Endothelial cell (in vitro differentiated cells): ENCODE measurements at places on chromosomes 5 and 9.

DNA sequence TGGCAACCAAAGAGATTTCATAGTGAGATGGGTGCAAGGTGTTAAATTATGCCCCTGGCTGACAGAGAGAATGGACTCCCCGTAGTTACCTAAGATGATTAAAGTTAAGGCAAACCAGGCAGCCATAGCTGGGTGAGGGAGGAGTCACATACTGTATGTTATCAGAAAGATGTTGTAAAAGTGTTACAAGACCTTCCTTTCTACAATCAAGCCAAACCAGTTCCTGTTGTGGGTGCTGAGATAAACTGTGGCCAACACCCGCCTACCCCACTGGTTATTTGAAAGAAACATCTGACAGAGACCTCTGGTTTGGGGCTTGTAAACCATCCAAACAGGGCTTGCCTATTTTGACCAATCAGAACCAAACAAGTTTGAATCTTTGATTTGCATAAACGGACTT is 684.7 kb upstream of the NUDT12 start:
- DNase-seq: no peak

DNA sequence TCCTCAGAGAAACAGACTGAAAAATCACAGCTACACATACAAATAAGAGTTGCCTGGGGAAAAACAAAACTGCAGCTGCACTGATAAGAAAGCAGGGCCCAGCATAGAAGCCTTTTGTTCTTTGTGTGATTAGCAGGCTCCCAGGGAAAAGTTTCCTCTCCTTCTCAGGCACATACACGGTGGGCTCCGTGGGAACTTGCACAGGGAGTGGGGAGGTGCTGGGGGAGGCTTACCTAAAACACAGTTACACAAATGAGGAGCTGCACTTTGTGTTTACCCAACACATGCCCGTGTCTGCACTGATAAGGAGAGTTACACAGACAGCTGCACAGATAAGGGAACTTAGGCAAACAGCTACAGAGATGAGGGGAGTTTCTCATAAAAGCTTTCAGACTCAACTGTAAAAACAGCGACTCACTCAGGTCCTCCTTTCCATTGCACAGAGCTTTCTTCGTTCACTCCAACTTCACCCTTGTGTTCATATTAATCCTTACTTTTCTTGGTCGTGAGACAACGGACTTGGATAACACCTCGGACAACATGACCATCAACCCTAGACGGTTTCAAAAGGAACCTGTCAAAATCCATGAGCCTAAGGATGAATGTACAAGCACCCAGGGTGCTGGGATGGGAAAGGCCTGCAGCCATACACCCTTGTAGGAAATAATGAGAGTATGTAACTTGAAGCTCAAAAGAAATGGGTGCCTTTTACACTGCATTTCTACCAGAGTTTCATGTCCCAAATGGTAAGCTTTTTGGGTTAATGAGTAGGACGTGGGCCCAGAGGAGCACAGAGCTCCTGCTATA is 50.8 kb downstream of the SERINC5 start:
- peak; percentile 56 for DNase-seq

- DNase-seq: no peak
These were observed 938 bp downstream of the LPAR1 start for GRCh38 chr9:111037356-111037707.

- DNase-seq: no peak
These were observed 141.9 kb downstream of the PSAT1 start for GRCh38 chr9:78438780-78439179.

GRCh38 chr9:87336407-87336806 is 161.3 kb upstream of the DAPK1 start:
- no peak for DNase-seq

GRCh38 chr9:94867842-94868312 is 141.4 kb downstream of the AOPEP start:
- no peak for DNase-seq

DNA sequence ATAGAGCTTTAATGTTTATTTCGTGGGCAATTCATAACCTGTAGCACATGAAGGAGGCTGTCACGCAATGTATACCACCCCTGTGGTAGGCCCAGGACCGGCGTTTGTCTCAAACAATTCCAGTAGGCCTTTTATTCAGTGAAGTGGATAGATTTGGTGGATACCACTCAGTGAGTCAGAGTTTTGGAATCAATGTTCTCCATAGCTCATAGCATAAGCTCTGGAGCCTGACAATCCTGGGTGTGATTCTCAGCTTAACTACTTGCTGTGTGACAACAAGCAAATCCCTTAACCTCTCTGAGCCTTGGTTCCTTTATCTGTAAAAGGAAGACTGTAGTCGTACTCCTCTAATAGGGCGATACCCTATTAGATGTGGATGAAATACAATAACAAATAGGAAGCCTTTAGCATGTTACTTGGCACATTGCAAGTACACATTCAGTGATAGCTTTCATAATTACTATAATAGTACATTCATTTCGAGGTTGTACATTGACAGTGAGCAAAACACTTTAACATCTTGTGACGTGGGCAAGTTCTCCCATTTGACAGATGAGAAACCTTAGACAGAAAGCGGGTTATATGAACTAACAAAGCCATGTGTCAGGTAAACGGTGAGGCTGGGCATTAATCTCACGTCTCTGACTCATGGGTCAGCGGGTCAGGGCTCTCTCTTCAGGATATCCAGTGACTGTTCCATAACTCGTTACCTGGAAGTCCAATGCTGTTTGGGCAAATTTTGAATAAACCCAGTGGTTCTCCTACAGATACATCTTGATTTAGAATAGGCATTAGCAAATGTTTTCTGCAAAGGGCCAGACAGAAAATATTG is 130.8 kb downstream of the C9orf152 start:
- no peak for DNase-seq

DNA sequence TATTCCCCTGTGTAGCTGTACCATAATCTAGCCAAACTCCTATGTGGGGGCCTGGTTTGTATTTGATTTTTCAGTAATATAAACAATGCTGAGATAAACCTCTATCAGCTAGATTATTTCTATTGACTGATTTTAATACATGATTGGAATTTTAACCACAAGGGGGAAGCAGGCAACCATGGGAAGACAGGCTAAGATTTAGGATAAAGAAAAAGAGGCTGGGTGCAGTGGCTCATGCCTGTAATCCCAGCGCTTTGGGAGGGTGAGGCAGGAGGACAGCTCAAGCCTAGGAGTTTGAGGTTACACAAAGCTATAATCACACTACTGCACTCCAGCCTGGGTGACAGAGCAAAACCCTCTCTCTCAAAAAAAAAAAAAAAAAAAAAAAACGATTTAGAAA is 18.1 kb upstream of the GPX3 start:
- DNase-seq: no peak

DNA sequence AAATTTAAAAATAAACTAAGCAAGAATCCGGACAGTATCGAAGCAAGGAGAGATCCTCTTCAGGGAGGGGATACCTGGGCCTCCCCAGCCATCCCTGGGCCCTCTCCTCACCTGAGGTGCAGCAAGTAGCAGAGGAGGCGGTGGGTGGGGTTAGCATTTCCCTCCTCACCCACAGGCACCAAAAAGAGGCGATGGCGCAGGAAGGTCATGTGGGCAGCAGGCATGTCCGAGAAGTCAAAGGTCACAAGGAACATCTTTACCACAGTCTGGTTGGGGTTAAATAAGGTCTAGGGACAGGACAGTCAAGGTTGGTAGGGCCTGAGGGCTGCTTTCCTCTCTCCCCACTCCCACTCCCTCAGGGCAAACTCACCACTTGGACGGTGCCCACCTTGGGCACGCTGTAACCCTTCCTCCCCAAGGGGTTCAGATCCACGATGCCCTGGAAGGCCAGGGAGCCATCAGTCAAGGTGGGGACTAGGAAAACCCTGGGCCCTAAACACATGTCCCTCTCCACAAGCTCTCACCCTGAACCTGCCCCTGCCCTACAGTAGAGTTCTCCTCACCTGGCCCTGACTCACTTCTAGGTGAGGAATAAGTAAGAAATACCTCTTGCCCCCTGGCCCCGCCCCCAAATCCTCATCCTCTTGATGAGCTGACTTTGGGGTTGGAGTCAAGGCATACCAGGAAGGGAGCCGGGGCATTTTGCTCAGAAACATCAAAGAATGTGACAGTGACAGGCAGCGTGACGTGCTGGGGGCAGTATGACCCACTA is 2.8 kb upstream of the STOML2 start:
- DNase-seq: no peak

DNA sequence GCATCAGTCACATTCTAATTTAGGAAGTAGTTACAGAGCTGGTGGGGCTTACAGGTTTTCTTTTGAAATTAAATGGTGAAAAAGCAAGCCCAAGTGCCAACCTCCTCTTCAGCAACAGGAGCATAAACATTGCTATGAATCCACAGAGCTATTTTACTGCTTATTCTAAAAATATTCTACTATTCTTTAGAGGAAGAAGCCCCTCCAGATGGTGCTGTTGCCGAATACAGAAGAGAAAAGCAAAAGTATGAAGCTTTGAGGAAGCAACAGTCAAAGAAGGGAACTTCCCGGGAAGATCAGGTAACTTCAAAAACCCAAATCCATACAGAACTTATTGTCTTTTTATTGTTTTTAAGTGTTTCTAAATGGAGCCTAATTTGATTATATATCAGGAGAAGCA is 202.8 kb downstream of the CWC27 start:
- no peak for DNase-seq

DNA sequence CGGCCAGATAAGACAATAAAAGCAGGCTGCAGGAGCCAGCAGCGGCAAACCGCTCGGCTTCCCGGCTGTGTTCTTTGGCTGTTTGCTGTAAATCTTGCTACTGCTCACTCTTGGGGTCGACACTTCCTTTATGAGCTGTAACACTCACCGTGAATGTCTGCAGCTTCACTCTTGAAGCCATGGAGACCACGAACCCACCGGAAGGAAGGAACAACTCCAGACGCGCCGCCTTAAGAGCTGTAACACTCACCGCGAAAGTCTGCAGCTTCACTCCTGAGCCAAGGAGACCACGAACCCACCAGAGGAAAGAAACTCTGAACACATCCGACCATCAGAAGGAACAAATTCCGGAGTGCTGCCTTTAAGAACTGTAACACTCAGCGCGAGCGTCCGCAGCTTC is 451.7 kb downstream of the AGTPBP1 start:
- DNase-seq: no peak

GRCh38 chr9:135360617-135361016 is 119.0 kb upstream of the PPP1R26 start:
- DNase-seq: no peak

- no peak for DNase-seq
These were observed 537.8 kb upstream of the PTGER4 start for GRCh38 chr5:40141896-40142295.

DNA sequence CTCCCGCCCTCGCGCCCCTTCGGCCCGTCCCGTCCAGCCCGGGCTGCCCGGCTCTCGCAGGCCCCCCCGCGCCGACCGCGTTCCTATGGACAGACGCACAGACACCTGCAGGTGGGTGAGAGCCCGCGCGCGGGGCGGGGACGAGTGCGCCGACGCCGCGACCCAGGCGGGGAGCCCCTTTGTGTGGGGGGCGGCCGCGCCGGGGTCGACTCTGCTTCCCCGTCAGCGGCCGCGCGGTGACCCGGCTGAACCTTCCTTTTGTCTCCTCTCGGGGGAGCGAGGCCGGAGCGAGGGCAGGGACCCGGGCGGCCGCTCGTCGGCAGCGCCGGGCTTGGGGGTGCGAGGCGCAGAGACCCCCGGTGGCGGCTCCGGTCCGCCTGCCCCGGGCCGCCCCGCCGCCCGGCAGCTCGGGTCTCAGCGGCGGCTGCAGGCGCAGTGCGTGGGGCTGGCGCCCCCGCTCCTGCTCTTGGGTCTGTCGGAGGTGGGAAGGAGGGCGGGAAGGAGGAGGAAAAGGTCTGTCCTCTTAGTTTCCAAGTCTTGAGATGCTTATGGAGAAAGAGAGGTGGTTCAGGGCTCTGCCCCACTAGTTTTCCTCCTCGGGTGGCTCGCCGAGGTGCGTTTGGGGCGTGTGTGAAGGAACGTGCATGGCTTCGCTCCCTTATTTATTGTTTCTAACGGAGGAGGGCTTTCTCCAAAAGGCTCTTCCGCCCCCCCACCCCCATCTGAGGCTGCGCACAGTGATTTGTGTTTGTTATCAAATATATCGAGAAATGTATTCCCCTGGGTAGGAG is 576 bp downstream of the KIAA1958 start:
- peak; percentile 48 for DNase-seq

DNA sequence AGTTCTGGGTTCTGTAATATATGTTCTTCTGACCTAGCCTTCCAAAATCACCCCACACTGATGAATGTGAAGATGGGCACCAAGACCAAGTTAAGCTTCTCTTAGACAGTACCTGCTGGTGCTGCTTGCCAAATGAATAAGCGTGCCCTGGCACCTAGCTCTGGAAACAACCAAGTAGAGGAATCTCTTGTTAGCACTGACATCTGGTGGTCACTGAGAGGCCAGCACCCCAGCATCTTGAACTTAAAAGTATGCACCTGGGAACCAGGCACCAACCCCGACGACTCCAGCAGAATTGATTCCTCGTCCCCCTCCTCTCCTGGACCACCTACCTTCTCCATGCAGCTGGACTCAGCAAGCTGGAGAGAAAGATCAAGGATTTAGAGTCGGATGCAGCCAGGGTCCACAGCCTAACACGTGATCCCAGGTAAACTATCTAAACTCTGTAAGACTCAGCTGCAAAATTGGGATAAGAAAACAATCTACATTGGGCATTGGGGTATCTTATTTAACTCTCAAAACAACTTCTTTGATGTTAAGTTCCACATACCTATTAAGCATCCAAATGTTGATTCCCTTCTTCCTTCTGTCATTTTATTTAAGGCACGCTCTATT is 89.8 kb downstream of the SLC1A3 start:
- DNase-seq: peak; percentile 67
